ENCODE measurements at places on chromosomes 5 and 9.

DNA sequence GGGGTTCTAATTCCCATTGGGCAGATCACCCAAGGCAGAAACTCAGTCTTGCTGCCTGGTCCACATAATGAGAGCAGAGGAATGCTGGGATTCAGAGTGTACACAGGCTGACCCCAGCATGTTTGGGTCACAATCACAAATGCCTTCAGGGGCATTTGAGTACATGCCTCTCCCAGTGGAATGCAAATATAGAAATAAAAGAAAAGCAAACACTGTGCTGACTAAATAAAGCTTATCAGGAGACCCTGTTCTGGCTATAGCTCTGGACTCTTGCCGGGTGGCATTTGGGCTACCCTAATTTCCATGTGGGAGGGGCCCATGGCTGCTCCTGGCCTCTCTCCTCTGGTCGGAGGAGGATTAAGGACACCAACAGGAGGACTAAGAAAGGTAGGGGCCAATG is 121.4 kb downstream of the DOCK8 start:
- DNase-seq = peak; percentile 30

DNA sequence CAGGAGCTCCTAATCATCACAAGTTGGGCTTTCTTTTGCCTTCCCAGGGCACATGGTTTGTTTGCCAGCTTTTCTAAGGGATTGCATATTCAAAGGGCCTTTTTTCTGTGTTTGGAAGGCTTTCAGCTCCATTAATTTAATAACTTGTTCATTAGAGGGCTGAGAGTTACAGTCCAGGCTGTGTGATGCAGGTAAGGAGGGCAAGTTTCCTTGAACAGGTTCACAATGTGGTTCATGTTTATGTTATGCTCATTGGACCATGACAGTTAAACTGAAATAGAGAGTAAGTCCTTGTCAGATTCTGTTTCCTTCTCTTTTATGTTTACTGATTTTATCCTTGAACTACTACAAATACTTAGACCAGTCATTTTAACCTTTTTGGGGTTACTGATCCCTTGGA is 174.4 kb downstream of the MARCHF11 start:
- no peak for DNase-seq

- no peak for DNase-seq
Measured at GRCh38 chr5:158855510-158855909, 244.2 kb downstream of the EBF1 start.

GRCh38 chr9:89410022-89410421 is 87.9 kb downstream of the SEMA4D start:
- no peak for DNase-seq

DNA sequence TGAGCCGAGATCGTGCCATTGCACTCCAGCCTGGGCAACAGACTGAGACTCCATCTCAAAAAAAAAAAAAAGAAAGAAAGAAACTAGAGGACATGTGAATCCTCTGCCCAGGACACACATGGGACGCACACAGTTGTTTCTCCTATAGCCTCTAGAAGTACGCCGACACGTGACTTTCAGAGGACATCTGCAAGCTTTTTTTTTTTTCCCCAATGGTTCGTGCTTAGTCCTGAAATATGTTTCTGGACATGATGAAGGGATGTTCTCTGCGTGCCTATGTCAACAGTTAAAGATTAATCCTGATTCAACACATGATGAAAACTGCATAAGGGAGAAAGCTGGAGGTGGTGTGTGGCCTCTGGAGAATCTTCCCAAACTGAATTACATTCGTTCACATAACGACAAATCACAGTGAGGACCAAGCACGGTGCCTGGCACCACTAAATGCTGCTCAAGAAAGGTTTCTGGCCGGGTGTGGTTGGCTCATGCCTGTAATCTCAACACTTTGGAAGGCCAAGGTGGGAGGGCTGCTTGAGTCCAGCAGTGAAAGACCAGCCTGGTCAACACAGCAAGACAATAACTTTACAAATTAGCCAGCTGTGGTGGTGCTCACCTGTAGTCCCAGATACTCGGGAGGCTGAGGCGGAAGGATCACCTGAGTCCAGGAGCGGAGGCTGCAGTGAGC is 9.8 kb downstream of the COL23A1 start:
- no peak for DNase-seq

GRCh38 chr5:57450991-57451876 is 31.4 kb downstream of the ACTBL2 start:
- DNase-seq = no peak

- DNase-seq = no peak
Measured at GRCh38 chr5:72223371-72223770, 96.7 kb downstream of the MRPS27 start.

DNA sequence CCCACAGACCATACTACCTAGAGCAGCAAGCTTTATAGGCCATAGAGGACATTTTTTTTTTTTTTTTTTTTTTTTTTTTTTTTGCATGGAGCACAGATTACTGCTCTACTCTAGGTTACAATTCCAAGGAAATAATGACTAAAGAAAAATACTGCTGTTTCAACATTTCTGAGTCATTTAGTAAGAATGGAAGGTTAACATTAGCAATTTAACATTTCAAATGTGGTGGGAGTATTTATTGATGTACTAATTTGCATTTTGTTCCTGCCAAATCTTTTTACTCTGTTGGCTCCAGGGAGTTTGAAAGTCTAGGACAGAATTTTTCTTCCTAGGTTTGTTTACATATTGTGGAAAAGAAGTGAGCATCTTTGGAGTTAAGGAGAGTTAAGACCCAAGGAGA is 142.1 kb upstream of the CCDC152 start:
- no peak for DNase-seq

- DNase-seq = no peak
Measured at GRCh38 chr5:137733006-137733405, 2.9 kb downstream of the KLHL3 start.

GRCh38 chr9:7762600-7762999 is 37.0 kb downstream of the DMAC1 start:
- DNase-seq = no peak

DNA sequence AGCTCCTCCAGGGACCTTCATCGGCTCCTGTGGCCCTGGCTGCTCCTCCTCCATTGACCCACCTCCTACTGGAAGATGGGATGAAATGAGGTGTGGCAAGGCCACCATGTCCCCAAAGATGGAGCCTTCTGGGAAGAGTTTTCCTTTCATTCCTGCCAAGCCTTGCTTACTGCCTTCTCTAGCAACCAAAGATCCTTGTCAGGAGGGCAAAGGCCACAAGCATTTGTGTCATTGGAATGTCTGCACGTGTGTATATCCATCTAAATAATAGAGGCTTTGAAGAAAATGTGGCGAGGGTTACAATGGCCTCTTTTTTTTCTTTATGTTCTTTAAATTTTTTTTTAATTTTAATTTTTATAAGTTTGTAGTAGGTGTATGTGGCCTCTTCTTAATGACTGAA is 313.6 kb downstream of the ARHGEF28 start:
- DNase-seq = no peak

DNA sequence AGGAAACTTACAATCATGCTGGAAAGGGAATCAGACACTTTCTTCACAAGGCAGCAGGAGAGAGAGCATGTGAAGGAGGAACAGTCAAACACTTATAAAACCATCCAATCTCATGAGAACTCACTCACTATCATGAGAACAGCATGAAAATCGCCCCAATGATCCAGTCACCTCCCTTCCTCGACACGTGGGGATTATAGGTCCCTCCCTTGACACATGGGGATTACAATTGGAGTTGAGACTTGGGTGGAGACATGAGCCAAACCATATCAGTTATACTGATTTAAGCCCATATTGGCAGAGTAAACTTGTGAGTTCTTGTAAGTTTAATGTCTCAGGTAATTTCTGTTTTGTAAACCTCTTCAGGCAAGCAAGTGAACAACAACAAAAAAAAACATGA is 70.8 kb downstream of the ERAP1 start:
- DNase-seq = no peak

DNA sequence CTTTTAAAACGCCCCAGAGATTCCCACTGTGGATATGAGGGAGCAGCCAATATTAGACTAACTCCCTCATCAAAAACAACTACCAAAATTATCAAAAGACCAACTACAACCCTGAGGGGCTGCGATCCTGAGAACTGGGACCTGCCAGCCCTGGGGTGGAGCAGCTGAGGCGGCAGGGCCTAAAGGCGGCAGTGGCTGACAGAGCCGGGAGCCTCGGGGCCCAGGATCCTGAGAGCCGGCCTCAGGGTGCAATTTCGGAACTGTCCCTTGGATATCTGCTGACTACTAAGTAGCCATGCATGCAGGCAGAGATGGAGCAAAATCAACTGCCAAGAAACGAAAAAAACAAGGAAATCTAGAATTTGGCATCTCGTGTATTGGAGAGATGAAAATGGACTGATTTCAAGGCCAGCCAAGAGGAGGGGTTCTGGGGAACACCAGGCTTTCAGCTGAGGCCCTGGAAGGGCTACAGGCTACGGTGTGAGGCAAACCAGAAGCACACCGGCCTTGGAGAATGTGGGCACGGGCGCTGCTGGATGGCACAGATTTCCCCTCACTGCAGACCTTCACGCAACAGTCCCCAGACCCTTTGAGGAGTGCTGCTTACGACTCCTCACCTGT is 63.6 kb upstream of the UBAC1 start:
- DNase-seq = no peak

GRCh38 chr5:16234598-16234997 is 55.0 kb upstream of the MARCHF11 start:
- DNase-seq = no peak

- no peak for DNase-seq
Measured at GRCh38 chr9:91844701-91845291, 105.2 kb downstream of the ROR2 start.

GRCh38 chr9:96136992-96137670 is 164.8 kb downstream of the HSD17B3 start:
- DNase-seq = peak; percentile 81

GRCh38 chr5:14208071-14209021 is 65.2 kb downstream of the TRIO start:
- DNase-seq = no peak

DNA sequence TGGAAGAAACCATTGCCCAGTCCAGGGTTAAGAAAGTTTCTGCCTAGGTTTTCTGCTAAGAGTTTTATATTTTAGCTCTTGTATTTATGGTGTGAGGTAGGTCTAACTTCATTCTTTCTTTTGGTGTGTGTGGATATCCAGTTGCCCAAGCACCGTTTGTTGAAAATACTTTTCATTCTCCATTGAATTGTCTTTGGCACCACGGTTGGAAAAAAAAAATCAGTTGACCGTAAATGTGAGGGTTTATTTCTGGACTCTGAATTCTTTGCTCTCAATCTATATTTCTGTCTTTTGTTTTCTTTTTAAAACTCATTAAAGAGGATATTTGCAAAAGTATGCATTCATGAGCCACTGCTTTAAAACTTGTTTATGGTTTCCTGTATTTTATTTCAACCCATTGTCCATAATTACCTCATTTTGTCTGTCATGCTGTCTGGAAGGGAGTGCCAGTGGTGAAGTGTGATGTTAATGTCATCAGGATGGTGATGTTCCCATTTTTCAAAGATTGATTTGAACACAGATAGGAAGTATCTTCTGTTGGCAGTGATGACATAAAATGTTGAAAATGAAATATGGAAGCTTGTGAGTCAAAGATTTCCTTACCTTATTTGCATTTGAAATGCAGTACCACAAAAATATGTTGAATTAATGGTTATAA is 33.9 kb downstream of the HABP4 start:
- DNase-seq = no peak

GRCh38 chr5:169997798-169998197 is 17.5 kb upstream of the INSYN2B start:
- peak; percentile 28 for DNase-seq

All from ELF-1 (cell line).